Stimulated activated CD4-positive, alpha-beta T cell treated with anti-CD3 and anti-CD28 coated beads, Interleukin-2, amount 100 ng/mL, for 48 hours (primary cell): ENCODE measurements at places on chromosomes 4 and X.

DNA sequence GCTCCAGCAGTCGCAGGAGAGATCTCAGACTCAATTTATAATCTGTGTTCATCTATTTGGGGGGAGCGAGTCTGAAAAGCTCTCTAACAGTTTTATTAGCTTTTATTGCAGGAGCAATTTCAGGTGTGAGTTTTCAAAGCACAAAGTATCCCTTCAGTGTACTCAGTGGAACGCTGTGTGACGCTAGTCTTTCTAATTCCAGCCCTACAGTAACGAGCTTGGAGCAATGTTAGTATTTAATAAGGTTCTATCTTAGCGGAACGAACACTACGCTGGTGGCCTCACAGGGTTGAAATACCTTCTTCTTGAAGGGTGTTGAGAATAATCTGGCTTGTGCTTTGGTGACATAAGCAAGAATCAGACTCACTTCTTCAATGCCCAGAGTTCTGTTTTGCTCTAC is 8.4 kb downstream of the HS3ST1 start:
- DNase-seq = no peak

DNA sequence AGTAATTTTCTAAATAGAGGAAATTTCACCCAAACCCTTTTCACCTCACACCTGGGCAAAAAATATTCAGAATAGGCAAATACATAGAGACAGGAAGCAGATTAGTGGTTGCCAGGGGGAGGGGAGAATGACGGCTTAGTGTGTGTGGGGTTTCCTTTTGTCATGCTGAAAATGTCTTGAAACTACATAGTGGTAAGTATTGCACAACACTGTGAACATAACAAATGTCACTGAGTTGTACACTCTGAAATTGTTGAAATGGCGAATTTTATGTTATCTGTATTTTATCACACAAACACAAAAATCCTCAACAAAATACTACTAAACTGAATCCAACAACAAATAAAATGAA is 60.7 kb upstream of the PLAC1 start:
- no peak for DNase-seq

- no peak for DNase-seq
Measured at GRCh38 chr4:52711834-52712250, 39.4 kb downstream of the ERVMER34-1 start.

- DNase-seq = no peak
Measured at GRCh38 chr4:90816754-90817153, 689.6 kb downstream of the CCSER1 start.

DNA sequence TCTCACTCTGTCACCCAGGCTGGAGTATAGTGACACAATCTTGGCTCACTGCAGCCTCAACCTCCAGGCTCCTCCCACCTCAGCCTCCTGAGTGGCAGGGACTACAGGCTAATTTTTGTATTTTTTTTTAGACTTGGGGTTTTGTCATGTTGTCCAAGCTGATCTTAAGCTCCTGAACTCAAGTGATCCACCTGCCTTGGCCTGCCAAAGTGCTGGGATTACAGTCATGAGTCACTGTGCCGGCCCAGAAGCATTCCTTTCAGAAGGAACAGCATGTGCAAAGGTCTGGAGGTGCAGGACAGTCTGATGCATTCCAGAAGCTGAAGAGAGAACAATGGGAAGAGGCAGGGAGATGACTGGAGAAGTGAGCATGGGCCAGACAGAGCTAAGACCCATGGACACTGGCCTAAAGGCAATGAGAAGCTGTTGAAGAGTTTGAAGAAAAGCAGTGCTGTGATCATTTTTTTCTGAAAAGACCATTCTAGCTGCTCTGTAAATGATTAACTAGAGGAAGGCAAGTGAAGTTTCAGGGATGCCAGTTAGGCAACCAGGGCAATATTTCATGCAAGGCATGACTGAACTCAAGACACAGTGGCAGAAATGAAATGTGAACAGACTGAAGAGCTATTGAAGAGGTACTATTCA is 43.2 kb downstream of the MANBA start:
- no peak for DNase-seq

GRCh38 chr4:162154862-162155540 is 8.8 kb downstream of the FSTL5 start:
- no peak for DNase-seq

DNA sequence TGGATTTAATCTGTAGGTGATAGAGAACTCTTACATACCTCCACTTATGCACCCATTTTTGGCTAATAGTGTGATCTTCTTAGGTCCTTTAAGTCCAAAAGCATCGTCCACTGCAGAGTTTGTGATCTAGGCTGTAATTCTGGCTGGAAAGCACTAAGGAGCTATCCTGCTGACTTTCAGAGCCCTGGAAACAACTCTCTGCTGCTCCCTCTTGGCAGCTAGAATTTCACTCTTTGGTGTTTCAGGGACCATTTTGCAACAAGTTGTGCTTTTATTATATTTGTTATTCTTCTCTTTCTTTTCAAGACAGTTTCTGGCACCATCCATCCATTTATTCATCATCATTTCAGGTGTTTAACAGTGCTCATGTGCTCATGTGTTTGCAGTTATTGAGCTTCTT is 130.0 kb downstream of the RBM46 start:
- DNase-seq = no peak

- no peak for DNase-seq
Measured at GRCh38 chr4:39975488-39976089, 2.1 kb downstream of the PDS5A start.

GRCh38 chr4:159227378-159227777 is 124.5 kb downstream of the RAPGEF2 start:
- DNase-seq = no peak

DNA sequence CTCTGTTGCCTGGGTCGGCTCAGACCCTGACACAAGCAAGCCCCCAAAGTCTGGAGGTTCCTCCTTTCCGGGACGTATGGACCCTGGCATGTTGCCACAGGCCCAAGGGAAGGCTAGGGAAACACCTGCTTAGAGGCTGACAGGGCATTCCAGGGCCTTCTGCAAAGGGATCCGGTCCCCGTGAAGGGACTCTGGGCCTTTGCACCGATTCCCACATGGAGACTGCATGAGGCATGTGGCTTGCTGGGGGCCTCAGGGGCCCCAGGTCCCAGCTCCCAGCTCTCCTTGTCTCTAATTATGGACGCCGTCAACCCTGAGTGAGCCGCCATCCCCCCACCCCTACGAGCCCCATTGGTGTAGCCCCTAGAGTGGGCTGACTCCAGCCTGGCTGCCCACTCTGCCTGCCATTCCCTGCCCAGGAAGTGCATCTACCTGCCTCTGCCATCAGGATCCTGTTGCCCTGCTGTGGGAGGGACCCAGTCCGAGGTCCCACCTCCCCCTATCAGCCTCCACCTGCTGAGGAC is 4.2 kb upstream of the RGS12 start:
- no peak for DNase-seq

- no peak for DNase-seq
Measured at GRCh38 chr4:76674983-76675382, 223.0 kb downstream of the SOWAHB start.

DNA sequence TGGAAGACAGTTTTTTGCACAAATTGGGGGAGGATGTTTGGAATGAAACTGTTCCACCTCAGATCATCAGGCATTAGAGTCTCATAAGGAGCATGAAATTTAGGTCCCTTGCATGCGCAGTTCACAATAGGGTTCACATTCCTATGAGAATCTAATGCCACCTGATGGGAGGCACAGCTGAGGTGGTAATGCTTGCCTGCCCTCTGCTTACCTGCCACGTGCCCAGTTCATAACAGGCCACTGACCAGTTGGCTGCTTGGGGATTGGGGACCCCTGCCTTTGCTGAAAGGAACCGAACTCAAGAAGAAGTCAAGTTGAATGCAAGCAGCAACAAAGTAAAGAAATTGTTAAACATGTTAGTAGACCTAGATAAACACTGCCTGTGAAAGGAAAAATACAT is 4.6 kb upstream of the HSPA4L start:
- no peak for DNase-seq

GRCh38 chrX:150574559-150575418 is 6.4 kb downstream of the MTM1 start:
- DNase-seq = no peak

GRCh38 chr4:108276690-108277089 is 108.0 kb upstream of the LEF1 start:
- no peak for DNase-seq

GRCh38 chr4:108821351-108821930 is 58.6 kb upstream of the ETNPPL start:
- DNase-seq = no peak
